Neural crest cell (in vitro differentiated cells): ENCODE measurements at places on chromosomes 3 and 15. TPM values are rescaled to one million over a fixed set of nuclear protein-coding genes. Genes with fewer than 3 reads are reported as not detected.

Gene GNAT1
- not detected in 2 replicates for total RNA-seq

- DNase-seq, result no peak
- no peaks in the 10 kb centered on the region for H3K4me1 ChIP-seq
- no peak overlapping the region for H3K4me3 ChIP-seq
- H3K27ac ChIP-seq, result no peak overlapping the region
- H3K27me3 ChIP-seq, result no peaks in the 10 kb centered on the region
Measured at GRCh38 chr15:68885070-68885469, 45.3 kb upstream of the SPESP1 start.

GRCh38 chr15:41256577-41257038 is 25.5 kb downstream of the CHP1 start:
- H3K4me1 ChIP-seq, result no peaks in the 10 kb centered on the region
- H3K27me3 ChIP-seq, result no peaks in the 10 kb centered on the region
- peaks cover 2% of the 10 kb centered on the region for H3K36me3 ChIP-seq
- DNase-seq, result no peak
- no peak overlapping the region for H3K4me3 ChIP-seq
- H3K27ac ChIP-seq, result no peak overlapping the region

GRCh38 chr3:39180183-39180545 is 12.2 kb downstream of the XIRP1 start:
- peak overlapping the region; percentile 84 for H3K4me3 ChIP-seq
- peaks cover 51% of the 10 kb centered on the region for H3K4me1 ChIP-seq
- DNase-seq, result no peak
- H3K27ac ChIP-seq, result no peak overlapping the region
- no peaks in the 10 kb centered on the region for H3K36me3 ChIP-seq

GRCh38 chr15:76986743-76987142 is 8.2 kb upstream of the PSTPIP1 start:
- H3K36me3 ChIP-seq, result no peaks in the 10 kb centered on the region
- H3K4me3 ChIP-seq, result no peak overlapping the region
- H3K27ac ChIP-seq, result no peak overlapping the region
- H3K27me3 ChIP-seq, result no peaks in the 10 kb centered on the region
- no peak for DNase-seq

Gene AGBL1
- 0.05 and 0.07 TPM in 2 replicates for total RNA-seq

Gene NCKIPSD
- total RNA-seq, result 25.3 and 30.2 TPM in 2 replicates

Gene CHRNB4
- 3.9 and 4.1 TPM in 2 replicates for total RNA-seq

- DNase-seq, result no peak
- H3K27ac ChIP-seq, result no peak overlapping the region
- no peaks in the 10 kb centered on the region for H3K27me3 ChIP-seq
- peaks cover 34% of the 10 kb centered on the region for H3K4me1 ChIP-seq
- no peak overlapping the region for H3K4me3 ChIP-seq
Measured at GRCh38 chr3:65619451-65619881, 419.3 kb downstream of the MAGI1 start.

DNA sequence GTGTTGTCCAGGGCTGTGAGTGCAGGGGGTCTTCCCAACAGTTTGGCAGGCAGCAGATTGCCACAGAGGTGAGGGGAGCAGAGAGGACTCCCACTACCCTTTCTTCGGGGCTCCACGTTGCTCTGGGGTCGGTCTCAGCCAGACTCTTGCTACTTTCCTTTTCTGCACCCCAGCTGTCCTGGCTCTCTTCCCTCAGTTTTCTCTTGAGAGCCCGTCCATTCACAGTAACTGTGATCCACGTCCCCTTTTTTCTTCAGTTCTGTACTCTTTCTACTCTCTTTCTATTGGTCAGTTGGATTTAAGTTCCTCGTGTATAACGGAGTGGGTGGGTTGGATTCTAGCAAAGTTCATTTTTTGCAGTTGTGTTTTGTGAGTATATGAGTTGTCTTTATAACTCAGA is 105.8 kb downstream of the UNC13C start:
- no peak overlapping the region for H3K27ac ChIP-seq
- H3K36me3 ChIP-seq, result no peaks in the 10 kb centered on the region
- no peak for DNase-seq
- H3K4me3 ChIP-seq, result no peak overlapping the region

DNA sequence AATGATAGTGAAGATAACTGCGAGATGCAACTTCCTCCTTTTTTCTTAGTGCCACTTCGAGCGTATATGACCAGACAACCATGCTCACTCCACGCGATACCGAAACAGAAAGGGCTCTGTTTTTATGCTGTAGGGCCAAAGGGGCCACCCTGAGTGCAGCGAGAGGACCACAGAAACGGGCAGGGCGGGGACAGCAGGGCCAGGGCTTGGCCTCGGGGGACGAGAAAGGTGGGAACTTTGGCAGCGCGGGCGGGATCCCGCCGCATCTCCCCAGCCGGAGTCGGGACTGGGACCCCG is 483 bp downstream of the VPS13C start:
- H3K4me3 ChIP-seq, result peak overlapping the region; percentile 92
- H3K27me3 ChIP-seq, result peaks cover 49% of the 10 kb centered on the region
- H3K36me3 ChIP-seq, result no peaks in the 10 kb centered on the region

DNA sequence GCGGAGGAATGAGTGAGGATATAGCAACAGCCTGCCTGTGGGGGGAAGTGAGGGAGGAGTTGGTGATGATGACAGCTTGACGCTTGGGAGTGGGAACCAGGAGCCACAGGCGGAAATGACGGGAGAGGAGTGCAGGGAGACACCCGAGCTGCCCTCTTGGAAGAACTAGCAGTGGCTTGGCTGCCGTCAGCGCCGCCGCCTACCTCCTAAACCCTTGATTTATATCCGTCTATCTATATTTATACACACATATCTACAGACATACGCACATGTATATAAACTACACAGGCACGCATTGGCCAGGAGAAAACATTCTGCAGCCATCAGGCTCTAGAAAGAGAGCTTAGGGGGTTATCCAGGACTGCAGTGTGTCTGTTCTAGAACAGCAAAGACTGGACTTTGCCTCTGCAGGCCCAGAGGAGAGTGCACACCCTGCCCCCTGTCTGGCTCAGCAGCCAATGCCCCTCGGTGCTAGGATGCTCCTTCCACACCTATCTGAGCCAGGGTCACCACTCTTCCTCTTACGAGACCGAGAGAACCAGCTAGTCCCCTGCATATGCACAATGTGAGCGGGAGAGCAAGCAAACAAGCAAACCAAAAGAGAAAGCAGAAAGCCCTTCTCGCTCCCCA is 45.3 kb upstream of the MAGEF1 start:
- no peak for DNase-seq
- peaks cover 4% of the 10 kb centered on the region for H3K27me3 ChIP-seq
- H3K4me3 ChIP-seq, result no peak overlapping the region

Gene DNAJA4
- total RNA-seq, result not detected in 2 replicates

- H3K27ac ChIP-seq, result no peak overlapping the region
- peaks cover 3% of the 10 kb centered on the region for H3K4me1 ChIP-seq
- H3K4me3 ChIP-seq, result no peak overlapping the region
- no peaks in the 10 kb centered on the region for H3K27me3 ChIP-seq
Measured at GRCh38 chr3:100268156-100268555, 7.4 kb downstream of the TBC1D23 start.

GRCh38 chr3:128727485-128727884 is 1.5 kb downstream of the RAB7A start:
- H3K27me3 ChIP-seq, result no peaks in the 10 kb centered on the region
- no peak for DNase-seq
- peaks cover 51% of the 10 kb centered on the region for H3K4me1 ChIP-seq
- H3K4me3 ChIP-seq, result peak overlapping the region; percentile 94
- peak overlapping the region; percentile 58 for H3K27ac ChIP-seq

GRCh38 chr3:8441969-8442559 is 59.6 kb upstream of the LMCD1 start:
- peak; percentile 33 for DNase-seq
- peak overlapping the region; percentile 83 for H3K27ac ChIP-seq
- H3K27me3 ChIP-seq, result no peaks in the 10 kb centered on the region
- H3K36me3 ChIP-seq, result peaks cover 7% of the 10 kb centered on the region
- peak overlapping the region; percentile 3 for H3K4me3 ChIP-seq

Gene C3orf22
- not detected in 2 replicates for total RNA-seq

DNA sequence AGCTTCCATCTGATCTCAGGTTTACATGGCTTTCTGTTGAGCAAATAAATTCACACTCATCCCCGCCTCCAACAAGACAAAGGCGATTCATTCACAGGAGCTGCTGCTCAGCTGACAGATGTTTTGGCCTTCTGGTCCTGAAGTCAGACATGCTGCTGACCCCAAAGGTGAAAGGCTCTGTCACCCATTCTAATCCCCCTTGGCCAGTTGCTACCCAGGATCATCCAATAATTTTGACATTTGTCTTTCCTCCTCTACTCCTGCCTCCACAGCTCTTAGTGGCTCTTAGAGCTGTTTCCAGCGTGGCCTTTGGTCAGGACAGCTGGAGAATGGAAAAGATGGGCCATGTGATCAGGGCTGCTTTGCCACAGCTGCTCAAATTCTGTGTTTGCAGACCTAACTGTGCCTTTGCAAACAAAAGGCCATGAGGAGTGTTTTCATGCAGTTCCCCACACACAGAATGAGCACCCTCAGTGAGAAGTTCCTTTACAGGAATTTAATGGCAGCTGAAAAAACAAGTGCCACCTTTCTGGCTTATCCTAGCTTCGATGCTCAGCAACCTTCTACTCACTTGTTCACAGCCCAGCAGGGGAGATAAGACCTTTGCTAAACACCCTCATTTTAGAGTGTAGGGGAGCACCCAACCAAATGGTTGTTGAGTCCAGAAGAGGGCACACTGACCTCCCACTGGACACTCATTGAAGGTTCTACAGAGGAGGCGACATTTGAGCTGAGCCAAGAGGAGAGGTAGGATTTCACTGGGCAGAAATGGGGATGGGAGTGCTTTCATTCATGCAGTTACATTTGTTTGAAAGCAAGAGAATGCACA is 39.0 kb downstream of the CYP19A1 start:
- no peaks in the 10 kb centered on the region for H3K36me3 ChIP-seq
- no peak for DNase-seq
- H3K4me1 ChIP-seq, result peaks cover 10% of the 10 kb centered on the region
- H3K4me3 ChIP-seq, result no peak overlapping the region

DNA sequence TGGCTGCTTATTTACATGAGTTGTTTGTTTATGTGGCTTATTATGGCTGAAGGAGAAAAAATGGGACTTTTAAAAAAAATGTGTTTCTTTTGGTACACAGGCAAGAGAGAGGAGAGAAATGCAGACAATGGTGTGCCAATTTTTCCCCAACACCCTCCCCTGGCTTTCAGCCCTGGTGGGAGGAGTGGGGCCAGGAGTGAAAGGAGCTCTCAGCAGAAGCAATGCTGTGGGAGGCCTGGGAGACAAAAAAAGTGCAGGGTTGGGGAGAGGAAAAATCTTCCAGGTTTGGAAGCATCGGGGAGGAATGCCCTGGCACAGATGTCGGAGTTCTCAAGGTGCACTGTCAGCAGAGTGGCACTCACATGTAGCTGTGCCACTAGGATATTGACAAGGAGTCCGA is 117.7 kb upstream of the FOXB1 start:
- DNase-seq, result no peak
- no peak overlapping the region for H3K27ac ChIP-seq
- no peaks in the 10 kb centered on the region for H3K36me3 ChIP-seq
- peaks cover 24% of the 10 kb centered on the region for H3K4me1 ChIP-seq

DNA sequence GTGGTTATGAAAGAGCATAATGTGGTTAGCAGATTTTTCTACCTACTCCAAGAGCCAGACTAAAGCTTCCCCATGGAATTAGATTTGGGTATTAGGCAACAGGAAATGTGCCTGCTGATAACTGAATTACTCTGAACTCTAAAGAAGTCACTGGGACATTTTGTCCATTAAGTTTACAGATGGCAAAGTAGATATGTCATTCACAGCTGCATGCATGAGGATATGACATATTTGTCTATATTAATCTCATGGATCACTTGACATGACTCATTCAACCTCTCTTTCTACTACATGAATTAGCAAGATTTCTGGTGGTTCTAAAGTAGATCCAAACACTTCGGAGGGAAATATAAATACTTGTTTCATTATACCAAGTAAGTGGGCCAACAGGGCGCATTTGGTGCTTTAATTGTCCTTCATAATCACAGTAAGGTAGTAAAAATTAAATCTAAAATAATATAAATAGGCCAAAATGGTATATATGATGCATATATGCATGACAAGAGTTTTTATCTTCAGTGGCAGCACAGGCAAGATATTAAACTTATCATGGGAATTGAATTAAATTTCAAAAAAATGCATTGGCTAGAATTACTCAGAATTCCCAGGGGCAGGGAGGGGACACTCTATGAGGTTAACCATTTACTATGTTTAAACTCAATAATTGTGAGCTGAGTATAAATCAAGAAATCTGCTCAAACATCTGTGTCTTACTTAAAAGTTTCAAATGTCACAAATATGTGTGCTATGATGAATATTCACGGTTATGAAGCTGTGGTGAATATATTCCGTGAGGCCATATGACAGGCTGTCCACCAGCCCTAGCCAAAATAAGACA is 365.3 kb upstream of the KCNMB2 start:
- H3K27ac ChIP-seq, result no peak overlapping the region
- no peak overlapping the region for H3K4me3 ChIP-seq
- no peaks in the 10 kb centered on the region for H3K4me1 ChIP-seq
- H3K36me3 ChIP-seq, result no peaks in the 10 kb centered on the region

Gene CYP8B1
- not detected in 2 replicates for total RNA-seq

DNA sequence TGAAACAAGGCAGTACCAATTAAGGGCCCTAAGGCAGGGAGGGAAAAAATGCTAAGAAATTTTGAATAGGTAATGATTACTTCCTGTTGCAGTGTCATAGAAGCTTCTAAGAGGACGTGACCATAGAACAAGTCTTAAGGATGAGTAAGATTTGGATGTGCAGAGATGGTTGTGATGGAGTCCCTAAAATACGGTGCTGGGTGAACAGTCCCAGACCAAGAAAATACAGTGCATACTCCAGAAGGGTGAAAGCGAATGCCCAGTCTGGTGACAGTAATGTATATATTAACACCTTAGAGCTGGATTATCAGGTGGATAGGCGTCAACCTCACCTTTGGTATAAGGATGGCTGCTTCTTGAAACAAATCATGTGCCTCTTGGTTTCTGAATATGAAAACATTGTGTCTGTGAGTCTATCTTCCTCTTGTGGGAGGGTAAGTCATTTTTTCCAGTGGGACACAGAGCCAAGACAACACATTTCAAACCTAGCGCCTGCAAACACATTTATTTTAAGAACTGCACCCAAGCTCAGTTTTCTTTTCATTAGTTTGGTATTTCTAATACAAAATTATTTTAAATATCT is 101.2 kb upstream of the TP63 start:
- H3K27me3 ChIP-seq, result peaks cover 2% of the 10 kb centered on the region
- no peaks in the 10 kb centered on the region for H3K4me1 ChIP-seq
- DNase-seq, result no peak
- H3K36me3 ChIP-seq, result no peaks in the 10 kb centered on the region
- no peak overlapping the region for H3K4me3 ChIP-seq
- no peak overlapping the region for H3K27ac ChIP-seq

Gene SH2D7
- total RNA-seq, result not detected in 2 replicates

Gene GPR176
- total RNA-seq, result 3.7 and 4.2 TPM in 2 replicates

GRCh38 chr15:62426387-62426956 is 261.4 kb upstream of the C2CD4B start:
- no peaks in the 10 kb centered on the region for H3K27me3 ChIP-seq
- DNase-seq, result no peak
- no peaks in the 10 kb centered on the region for H3K4me1 ChIP-seq
- no peak overlapping the region for H3K4me3 ChIP-seq
- H3K36me3 ChIP-seq, result no peaks in the 10 kb centered on the region

GRCh38 chr15:92244703-92245102 is 149.0 kb upstream of the ST8SIA2 start:
- H3K4me1 ChIP-seq, result no peaks in the 10 kb centered on the region
- DNase-seq, result no peak
- no peaks in the 10 kb centered on the region for H3K36me3 ChIP-seq
- H3K27ac ChIP-seq, result no peak overlapping the region
- peaks cover 39% of the 10 kb centered on the region for H3K27me3 ChIP-seq
- no peak overlapping the region for H3K4me3 ChIP-seq

- no peaks in the 10 kb centered on the region for H3K36me3 ChIP-seq
- no peak for DNase-seq
- H3K4me1 ChIP-seq, result no peaks in the 10 kb centered on the region
- H3K4me3 ChIP-seq, result no peak overlapping the region
- no peaks in the 10 kb centered on the region for H3K27me3 ChIP-seq
Measured at GRCh38 chr15:59587085-59587826, 24.3 kb upstream of the GCNT3 start.
